ENCODE measurements at places on chromosomes 3 and 15. TPM values are rescaled to one million over a fixed set of nuclear protein-coding genes. Genes with fewer than 3 reads are reported as not detected.

GHSR gene
- not detected for total RNA-seq

DGKG gene
- total RNA-seq: under 0.01 TPM

CASR gene
- total RNA-seq: not detected

RPS17 gene
- 677 TPM for total RNA-seq

SLC2A2 gene
- under 0.01 TPM for total RNA-seq
